ENCODE measurements at places on chromosomes 7 and 10. TPM values are rescaled to one million over a fixed set of nuclear protein-coding genes. Genes with fewer than 3 reads are reported as not detected.

CPA2 gene
- total RNA-seq, result not detected

TBX20 gene
- total RNA-seq, result 12.0 TPM

INTS1 gene
- 33.8 TPM for total RNA-seq

IQCE gene
- 11.8 TPM for total RNA-seq

GRM3 gene
- total RNA-seq, result not detected

TRRAP gene
- 12.8 TPM for total RNA-seq

ERCC6 gene
- total RNA-seq, result 130 TPM

LRRN3 gene
- total RNA-seq, result 42.8 TPM

TAS2R41 gene
- not detected for total RNA-seq

RSPH10B gene
- total RNA-seq, result not detected

OR6B1 gene
- total RNA-seq, result not detected

PCGF5 gene
- total RNA-seq, result 27.9 TPM

GPER1 gene
- 3.2 TPM for total RNA-seq

CLDN4 gene
- total RNA-seq, result 0.13 TPM

CDH23 gene
- 0.26 TPM for total RNA-seq

Data from aortic smooth muscle cell (primary cell).